ENCODE measurements at places on chromosomes 6 and 20.

- DNase-seq, result no peak
- no peak overlapping the region for H3K4me3 ChIP-seq
- H3K36me3 ChIP-seq, result no peaks in the 10 kb centered on the region
- no peaks in the 10 kb centered on the region for H3K27me3 ChIP-seq
These were observed 52.1 kb downstream of the PHF20 start for GRCh38 chr20:35823937-35824336.

- H3K36me3 ChIP-seq, result no peaks in the 10 kb centered on the region
- H3K4me1 ChIP-seq, result no peaks in the 10 kb centered on the region
- DNase-seq, result no peak
- H3K27ac ChIP-seq, result no peak overlapping the region
- no peaks in the 10 kb centered on the region for H3K27me3 ChIP-seq
These were observed 263.0 kb downstream of the PAX1 start for GRCh38 chr20:21968486-21968885.

DNA sequence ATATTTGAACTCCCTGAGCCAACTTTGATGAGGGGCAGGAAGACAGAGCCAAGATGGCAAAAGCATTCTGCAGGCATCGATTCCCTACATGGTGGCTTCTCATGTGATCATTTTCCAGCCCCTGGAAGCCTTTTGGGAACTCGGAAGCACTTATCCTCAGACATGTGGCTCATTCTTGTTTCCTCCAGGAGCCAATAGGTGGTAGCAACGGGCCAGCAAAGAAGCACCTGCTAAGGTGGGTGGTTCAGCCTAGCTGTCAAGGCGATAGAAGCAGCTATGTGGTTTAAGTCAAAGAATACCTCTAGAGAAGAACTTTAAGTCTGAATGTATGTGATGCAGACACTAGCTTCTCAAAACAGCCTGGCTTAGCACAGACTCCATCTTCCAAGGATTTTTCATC, 64.9 kb upstream of the PAX1 start:
- H3K27me3 ChIP-seq, result peaks cover 27% of the 10 kb centered on the region
- H3K4me1 ChIP-seq, result no peaks in the 10 kb centered on the region
- H3K4me3 ChIP-seq, result no peak overlapping the region
- DNase-seq, result no peak
- H3K27ac ChIP-seq, result no peak overlapping the region
- no peaks in the 10 kb centered on the region for H3K36me3 ChIP-seq

DNA sequence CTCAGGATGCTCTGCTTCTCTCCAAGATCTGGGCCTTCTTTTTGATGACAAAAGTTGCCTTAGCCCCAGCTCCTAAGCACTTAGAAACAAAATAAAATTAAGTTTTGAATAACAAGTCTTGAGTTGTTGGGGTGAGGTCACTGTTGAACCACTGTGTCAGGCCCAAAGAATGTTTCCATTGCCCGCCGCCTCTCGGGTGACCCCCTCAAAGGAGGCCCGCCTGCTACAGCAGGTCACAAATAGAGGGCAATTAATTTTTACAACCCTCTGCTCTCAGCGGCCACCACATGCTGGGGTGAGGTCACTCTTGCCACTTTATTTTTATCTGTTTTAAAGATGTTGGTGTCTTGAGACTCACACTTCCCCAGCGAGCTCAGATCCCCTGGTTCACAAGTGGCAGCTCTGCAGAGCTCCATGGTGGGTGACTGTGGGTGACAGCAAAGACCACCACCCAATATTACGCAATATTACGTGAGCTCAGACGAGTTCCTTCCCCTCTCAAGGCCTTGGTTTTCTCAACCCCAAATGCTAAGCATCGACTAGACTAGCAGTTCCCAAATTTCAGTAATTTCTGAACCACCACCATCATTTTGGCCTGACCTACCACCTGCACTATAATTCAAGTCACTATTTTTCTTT, 247.7 kb upstream of the PMEPA1 start:
- DNase-seq, result no peak
- H3K27ac ChIP-seq, result no peak overlapping the region
- no peaks in the 10 kb centered on the region for H3K36me3 ChIP-seq
- peaks cover 4% of the 10 kb centered on the region for H3K4me1 ChIP-seq

GRCh38 chr6:3797231-3798054, 45.9 kb upstream of the PXDC1 start:
- no peaks in the 10 kb centered on the region for H3K27me3 ChIP-seq
- no peak for DNase-seq
- no peak overlapping the region for H3K27ac ChIP-seq

- peaks cover 27% of the 10 kb centered on the region for H3K4me1 ChIP-seq
- H3K36me3 ChIP-seq, result no peaks in the 10 kb centered on the region
- H3K27me3 ChIP-seq, result no peaks in the 10 kb centered on the region
- peak overlapping the region; percentile 82 for H3K4me3 ChIP-seq
These were observed 1.2 kb downstream of the NCOA5 start for GRCh38 chr20:46088409-46089166.

GRCh38 chr6:35552285-35552917, 39.7 kb upstream of the TULP1 start:
- H3K36me3 ChIP-seq, result no peaks in the 10 kb centered on the region
- no peak overlapping the region for H3K27ac ChIP-seq
- H3K27me3 ChIP-seq, result no peaks in the 10 kb centered on the region
- no peak for DNase-seq
- no peak overlapping the region for H3K4me3 ChIP-seq
- no peaks in the 10 kb centered on the region for H3K4me1 ChIP-seq

- no peak overlapping the region for H3K27ac ChIP-seq
- H3K4me1 ChIP-seq, result no peaks in the 10 kb centered on the region
- no peak overlapping the region for H3K4me3 ChIP-seq
- H3K27me3 ChIP-seq, result no peaks in the 10 kb centered on the region
- DNase-seq, result no peak
- H3K36me3 ChIP-seq, result peaks cover 6% of the 10 kb centered on the region
These were observed 195.0 kb downstream of the ARHGAP18 start for GRCh38 chr6:129515004-129515403.
